ENCODE measurements at places on chromosomes 7 and 10.

GRCh38 chr10:112962343-112962742 lies 12.3 kb downstream of the TCF7L2 start:
- no peak for DNase-seq

- DNase-seq: no peak
These were observed 3.2 kb downstream of the CYP3A7 start for GRCh38 chr7:99731638-99732374.

DNA sequence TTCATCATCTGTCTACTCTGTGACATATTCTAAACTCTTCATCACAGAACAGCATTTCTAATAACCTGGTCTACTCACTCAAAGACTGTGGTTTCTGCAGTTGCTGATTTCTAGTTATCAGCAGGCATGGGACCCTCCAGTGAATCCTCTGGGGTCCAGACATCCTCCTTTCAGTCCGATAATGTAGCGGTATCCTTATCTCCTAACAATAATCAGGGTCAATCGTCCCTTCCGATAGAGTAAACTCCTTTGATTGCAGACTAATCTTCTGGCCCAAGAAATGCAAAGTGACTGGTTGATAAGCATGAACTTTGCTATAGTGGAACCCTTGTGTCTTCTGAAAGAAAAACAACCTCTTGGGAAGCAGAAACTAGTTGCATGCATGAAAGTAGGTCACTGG lies 1209.8 kb upstream of the CELF2 start:
- DNase-seq: no peak

- no peak for DNase-seq
These were observed 86.5 kb downstream of the DKK1 start for GRCh38 chr10:52400562-52400961.

- DNase-seq: no peak
These were observed 117.5 kb downstream of the CDK14 start for GRCh38 chr7:90713628-90714027.

DNA sequence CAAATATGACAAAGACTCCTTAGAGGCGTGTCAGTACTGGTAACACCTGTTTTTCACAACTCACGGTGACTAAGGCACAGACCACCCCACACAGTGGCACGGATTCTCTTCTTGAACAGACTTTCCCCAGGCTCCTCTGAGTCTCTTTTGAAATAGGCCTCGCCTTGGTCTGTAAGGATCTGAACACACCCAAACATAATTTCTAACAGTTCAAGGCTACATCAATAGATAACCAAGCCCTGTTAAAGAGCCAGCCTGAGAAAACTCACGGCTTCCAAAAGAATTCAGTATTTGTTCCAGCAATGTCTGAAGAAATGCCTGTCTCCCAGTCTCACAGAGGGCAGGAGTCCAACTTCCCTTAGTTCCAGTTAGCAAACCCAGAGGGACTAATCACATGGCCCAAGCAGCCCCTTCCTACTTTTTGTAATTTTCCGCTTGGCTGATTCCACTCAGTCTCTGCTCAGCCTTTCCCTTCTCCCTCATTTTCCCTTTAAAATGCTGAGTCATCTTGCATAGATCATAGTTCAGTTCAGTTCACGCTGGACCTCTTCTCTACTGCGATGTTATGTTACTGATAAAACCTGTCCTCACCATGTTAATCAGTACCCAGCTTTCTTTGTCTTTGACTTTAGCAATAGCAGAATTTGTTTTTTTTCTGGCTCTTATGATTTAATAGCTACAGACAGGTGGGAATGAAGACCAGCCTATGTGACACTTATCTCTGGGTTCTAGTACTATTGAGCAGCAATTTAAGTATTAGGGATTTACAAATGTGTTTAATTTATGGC lies 22.6 kb upstream of the AKR1C3 start:
- no peak for DNase-seq

DNA sequence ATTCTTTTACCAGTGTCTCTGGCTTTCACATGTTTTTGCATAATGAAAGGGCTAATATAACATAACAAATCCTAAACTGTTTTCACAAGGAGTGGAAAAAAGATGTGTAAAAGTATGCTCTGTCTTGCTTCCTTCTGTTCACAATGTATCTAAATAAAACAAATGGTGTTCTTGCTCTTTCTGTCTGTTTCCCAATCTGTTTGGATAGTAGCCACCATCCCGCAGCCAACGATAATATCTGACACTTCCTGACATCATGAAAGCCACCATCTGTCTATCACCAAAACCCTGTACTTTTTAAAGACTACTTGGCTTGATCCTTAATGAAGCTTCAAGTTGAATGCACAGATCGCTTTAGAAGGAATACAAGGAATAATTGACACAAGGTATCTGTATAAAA lies 246.2 kb downstream of the ETV1 start:
- DNase-seq: no peak

DNA sequence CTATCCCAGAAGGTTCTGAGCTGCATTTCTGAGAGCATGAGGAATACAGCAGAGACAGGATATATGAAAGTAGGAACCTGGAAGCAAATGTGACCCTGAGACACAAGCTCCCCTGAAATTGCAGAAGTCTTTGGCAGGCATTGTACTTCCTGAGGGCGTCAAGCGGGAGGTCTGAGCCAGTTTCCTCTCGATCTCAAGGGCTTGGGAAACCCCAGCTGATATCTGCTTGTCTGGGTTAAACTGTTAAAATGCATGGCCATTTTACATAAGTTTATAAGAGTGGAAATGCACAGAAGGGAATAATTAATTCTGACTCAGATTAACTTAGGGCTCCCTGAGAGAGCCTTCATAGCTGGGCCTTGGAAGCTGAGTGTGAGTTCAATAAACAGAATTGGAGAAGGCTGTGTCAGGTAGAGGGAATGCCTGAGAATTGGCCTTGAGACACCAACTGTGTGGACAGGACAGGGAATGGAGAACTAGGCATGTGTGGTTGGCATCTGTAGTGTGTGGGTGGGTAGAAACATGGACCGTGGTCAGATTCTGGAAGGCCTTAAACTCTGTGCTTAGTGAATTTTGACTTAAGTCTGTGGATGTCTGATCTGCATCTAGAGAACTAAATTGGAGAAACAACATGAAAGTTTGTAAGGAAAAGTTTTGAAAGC lies 53.3 kb downstream of the WIPF3 start:
- DNase-seq: no peak

GRCh38 chr7:24049296-24049695 lies 234.7 kb upstream of the NPY start:
- DNase-seq: no peak

GRCh38 chr7:29988424-29989256 lies 961 bp downstream of the SCRN1 start:
- peak; percentile 10 for DNase-seq

- DNase-seq: peak; percentile 88
These were observed 1.7 kb downstream of the ADAM8 start for GRCh38 chr10:133274751-133275683.

- no peak for DNase-seq
These were observed 208.7 kb upstream of the PRKCQ start for GRCh38 chr10:6788731-6789130.

- no peak for DNase-seq
These were observed 17.5 kb downstream of the STEAP1B start for GRCh38 chr7:22482503-22482902.

DNA sequence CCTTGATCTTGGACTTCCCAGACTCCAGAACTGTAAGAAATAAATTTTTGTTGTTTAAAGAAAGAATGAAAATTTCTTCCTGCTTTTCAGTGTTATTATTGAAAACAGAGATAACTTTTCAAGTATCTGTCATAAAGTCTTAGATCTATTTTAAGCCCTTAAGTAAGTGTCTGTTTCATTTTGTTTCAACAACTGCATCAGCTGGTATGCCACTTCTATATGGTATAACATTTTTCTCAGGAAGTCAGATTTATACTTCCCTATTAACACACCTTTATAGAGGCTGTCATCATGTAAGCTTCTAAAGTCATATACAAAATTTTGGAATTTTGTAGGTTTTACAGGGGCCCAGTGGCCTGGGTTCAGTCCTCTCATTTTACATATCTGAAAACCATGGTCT lies 24.4 kb downstream of the RALA start:
- no peak for DNase-seq

- DNase-seq: no peak
These were observed 89.1 kb downstream of the CUX1 start for GRCh38 chr7:101906291-101907240.

DNA sequence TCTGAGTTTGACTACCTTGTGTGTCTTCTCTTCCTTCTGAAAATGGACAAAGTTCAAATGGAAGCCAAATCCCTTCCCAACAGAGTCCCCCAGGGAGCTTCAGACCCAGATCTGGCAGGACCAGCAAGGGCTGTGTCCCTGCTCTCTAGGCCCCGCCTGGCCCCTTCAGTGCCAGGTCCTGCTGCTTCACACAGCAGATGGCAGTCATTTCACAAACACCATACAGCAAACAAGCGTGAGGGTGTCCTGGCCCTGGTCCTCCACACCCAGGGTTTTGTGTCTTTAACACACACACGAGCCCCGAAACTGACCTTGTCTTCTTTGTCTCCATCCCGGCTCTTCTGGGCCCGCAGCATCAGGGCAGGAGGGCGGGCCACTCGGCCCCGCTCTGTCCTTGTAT lies 145.0 kb downstream of the TCERG1L start:
- no peak for DNase-seq

GRCh38 chr10:126045861-126046260 lies 149.5 kb downstream of the FANK1 start:
- no peak for DNase-seq

GRCh38 chr7:138878051-138878450 lies 80.1 kb upstream of the ATP6V0A4 start:
- no peak for DNase-seq

DNA sequence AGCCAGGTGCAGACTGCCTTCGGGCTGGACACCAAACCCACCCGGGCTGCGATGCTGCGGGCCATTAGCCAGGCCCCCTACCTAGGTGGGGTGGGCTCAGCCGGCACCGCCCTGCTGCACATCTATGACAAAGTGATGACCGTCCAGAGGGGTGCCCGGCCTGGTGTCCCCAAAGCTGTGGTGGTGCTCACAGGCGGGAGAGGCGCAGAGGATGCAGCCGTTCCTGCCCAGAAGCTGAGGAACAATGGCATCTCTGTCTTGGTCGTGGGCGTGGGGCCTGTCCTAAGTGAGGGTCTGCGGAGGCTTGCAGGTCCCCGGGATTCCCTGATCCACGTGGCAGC lies 50.0 kb downstream of the VWA2 start:
- DNase-seq: no peak

- peak; percentile 55 for DNase-seq
These were observed 448.2 kb downstream of the DNAJB6 start for GRCh38 chr7:157784979-157785441.

DNA sequence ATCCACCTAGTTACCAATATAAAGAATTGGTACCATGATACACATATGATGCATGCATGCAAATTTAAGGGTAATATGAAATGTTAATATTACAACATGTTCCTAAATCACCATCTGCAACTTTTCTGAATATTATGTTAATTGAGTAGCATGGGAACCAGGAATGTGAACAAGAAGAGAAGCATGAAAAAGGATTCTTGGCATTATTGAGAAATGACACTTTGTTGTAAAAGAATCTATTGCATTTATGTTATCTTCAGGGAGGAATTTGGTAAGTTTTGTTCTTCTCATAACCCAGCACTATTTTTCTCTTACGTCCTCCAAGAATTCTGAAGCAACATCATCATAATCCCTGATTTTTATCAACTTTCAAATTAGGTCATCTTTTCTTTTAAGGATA lies 159.9 kb upstream of the SLC25A13 start:
- DNase-seq: no peak

GRCh38 chr10:59405235-59405634 lies 42.9 kb upstream of the FAM13C start:
- DNase-seq: no peak

- no peak for DNase-seq
These were observed 58.4 kb downstream of the NXPH1 start for GRCh38 chr7:8491544-8492489.

- DNase-seq: no peak
These were observed 508.7 kb upstream of the SEMA3D start for GRCh38 chr7:85695533-85695932.

DNA sequence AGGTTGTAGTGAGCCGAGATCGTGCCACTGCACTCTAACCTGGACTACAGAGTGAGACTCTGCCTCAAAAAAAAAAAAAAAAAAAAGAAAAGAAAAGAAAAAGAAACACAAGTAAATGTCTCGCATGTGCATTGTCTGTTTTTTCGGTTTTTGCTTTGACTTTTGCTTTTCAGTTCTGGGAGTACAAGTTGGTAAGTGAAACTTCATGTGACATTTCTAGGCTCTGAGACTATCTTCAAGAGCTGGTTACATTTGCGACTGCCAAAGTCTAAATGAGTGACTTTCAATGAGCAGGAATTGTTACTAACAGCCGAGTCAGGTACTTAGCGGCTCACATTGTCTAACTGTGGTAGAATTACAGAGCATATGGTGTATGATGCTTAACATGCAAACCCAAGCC lies 107.0 kb upstream of the CELF2 start:
- no peak for DNase-seq

- DNase-seq: no peak
These were observed 16.7 kb upstream of the C10orf95 start for GRCh38 chr10:102467971-102468438.

- DNase-seq: no peak
These were observed 6.4 kb upstream of the CSTF2T start for GRCh38 chr10:51705774-51706173.

- no peak for DNase-seq
These were observed at the start of gene GPR37 for GRCh38 chr7:124765401-124766352. Gene GPR37, minus strand, starts transcription at chr7:124765792. Its CDS starts 816 bp downstream, at chr7:124764976.

DNA sequence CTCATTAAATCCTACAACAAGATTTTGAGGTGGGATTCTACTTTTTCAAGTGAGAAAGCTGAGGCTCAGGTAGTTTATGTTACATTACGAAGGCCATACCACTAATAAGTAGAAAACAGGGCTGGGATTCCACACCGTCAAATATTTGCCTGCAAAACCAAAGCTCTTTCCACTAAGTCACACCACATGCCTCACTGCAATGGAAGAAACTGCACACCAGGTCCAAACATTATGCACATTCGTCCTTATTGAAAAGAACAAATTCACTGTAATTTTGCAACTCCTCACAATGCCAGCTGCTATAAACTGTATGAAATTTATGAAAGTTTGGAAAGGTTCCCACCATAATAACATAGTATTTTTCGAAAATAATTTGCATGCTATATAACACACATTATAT lies 66.5 kb downstream of the DGKB start:
- no peak for DNase-seq

- no peak for DNase-seq
These were observed 109.5 kb upstream of the TMEM72 start for GRCh38 chr10:44801383-44802327.

- DNase-seq: no peak
These were observed 18.4 kb downstream of the FXYD4 start for GRCh38 chr10:43389867-43390266.

DNA sequence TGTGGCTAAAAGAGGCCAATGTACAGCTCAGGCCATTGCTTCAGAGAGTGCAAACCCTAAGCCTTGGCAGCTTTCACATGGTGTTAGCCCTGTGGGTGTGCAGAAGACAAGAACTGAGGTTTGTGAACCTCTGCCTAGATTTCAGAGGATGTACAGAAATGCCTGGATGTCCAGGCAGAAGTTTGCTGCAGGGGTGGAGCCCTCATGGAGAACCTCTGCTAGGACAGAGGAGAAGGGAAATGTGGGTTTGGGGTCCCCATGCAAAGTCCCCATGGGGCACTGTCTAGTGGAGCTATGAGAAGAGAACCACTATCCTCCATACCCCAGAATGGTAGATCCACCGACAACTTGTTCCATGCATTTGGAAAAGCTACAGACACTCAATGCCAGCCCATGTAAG lies 12.4 kb downstream of the SORCS1 start:
- DNase-seq: no peak

All from naive thymus-derived CD8-positive, alpha-beta T cell (primary cell).